ENCODE measurements at places on chromosomes 3 and 15.

DNA sequence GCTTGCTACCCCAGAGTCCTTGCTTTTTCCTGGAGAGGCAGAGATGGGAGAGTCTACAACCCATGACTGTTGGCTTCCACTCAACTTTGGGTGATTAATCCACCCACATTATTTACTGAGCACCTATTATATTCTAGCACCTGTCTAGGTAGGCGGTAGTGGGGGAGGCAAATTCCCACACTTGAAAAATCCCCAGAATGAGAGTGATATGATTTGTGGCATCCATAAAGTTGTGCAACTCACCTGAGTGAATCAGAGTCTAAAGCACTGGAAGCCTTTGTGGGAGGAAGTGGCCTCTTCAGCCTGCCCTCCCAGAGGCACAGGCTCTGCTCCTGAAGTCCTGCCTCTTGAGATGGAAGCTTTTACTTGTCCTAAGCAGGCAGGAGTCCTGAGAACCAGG lies 40.4 kb upstream of the CTNNB1 start:
- peak; percentile 96 for DNase-seq

- no peak for DNase-seq
Measured at GRCh38 chr3:173988909-173989308, 591.4 kb downstream of the NLGN1 start.

DNA sequence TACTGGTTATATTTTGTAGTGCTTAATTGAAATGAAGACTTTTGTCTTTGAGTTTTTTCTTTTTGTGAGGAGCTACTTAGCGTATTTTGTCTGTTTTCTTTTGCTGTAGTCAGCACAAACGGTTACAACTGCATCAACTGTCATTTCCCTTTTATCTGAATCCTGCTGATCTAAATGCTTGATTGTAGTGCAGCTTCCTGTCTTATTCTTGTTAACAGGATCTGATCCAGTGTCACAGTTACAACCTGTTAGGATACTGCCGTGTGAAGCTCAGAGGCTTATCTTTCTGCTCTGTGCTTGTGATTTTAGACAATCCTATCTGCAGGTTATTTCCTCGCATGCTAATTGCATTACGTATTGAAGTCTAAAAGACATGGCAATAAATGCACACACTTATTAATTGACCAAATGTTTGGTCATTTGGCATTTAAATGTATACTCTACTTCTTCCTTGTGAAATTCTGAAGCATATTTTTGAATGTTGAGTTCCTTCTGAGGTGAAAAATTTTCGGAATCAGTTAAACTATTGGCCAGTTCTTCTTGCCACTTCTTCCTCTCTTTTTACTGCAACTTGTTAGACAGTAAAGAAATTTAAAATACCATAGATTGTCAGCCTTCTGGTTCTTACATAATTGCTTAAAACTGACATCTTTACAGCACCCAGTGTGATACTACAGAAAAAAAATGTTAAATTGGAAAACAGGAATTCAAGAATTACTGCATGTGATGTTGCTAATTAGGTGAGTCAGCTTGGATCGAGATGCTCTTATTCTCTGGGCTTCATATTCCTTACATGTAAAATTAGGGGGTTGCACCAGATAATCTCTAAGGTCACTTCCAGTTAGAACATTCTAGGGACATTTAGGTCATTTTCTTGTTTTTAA lies 168.2 kb downstream of the MBNL1 start:
- no peak for DNase-seq

- DNase-seq = peak; percentile 63
Measured at GRCh38 chr3:98901119-98901391, 440 bp downstream of the DCBLD2 start.

- DNase-seq = no peak
Measured at GRCh38 chr3:138443521-138444503, 9.4 kb downstream of the ESYT3 start.

GRCh38 chr3:21944251-21944650 lies 193.2 kb upstream of the ZNF385D start:
- DNase-seq = no peak

GRCh38 chr3:141452045-141452444 lies 34.8 kb upstream of the RASA2 start:
- peak; percentile 58 for DNase-seq

DNA sequence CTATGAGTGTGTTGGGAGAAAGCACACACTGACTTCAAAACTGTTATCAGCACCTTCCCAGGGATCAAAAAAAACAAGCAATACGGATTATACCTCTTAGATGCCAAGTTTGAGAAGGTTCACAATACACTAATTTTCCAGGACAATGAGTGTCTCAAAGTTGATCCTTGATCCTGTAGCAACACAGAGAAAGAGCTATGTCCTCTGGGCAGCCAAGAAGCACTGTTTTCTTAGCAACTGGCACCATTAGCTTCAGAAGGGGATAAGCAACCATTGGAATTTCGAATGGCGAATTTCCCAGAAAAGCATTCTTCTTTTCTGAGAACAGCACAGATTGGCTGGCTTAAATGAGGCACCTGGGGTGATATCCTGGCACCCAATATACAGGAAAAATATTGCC lies 270.3 kb upstream of the RORA start:
- DNase-seq = no peak

- no peak for DNase-seq
Measured at GRCh38 chr3:76990606-76991005, 49.3 kb upstream of the ROBO2 start.

DNA sequence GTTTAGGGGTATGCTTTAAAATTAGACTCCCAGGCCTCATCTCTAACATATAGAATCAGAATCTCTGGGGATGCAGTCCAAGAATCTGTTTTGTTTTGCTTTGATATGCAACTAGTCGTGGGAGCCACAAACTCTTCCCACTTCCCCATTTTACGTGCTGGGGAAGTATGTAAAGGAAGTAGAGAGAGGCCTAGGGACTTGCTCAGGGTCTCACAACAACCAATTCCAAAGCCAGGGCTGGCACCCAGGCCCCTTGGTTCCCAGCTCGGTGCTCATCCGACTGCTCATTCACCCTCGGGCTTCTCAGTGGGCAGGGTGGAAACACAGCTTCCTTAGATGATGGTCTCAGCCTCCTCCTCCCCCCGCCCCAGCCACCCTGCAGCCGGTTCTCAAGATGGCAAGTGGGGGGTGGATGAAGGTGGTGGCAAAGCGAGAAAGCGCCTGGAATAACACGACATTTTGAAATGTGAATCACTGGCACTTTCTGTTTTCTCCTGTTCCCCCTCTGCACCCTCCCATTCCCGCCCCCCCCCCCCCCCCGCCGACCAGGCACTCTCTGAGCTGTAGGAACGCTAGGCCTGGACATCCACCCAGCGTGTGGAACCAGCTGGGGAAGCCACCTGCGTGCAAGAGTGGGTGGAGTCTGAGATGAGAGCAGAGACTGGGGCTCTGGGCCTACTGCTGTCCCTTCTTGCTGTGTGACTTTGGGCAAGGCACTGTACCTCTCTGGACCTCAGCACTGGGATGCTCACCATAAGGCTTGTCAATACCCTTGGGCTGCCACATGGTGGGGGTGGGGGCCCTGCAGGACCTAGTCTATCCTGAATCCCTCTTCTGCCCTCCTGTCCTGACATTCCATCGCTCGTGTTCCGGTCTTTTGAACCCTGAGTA lies 214.5 kb downstream of the RPLP1 start:
- DNase-seq = peak; percentile 72

DNA sequence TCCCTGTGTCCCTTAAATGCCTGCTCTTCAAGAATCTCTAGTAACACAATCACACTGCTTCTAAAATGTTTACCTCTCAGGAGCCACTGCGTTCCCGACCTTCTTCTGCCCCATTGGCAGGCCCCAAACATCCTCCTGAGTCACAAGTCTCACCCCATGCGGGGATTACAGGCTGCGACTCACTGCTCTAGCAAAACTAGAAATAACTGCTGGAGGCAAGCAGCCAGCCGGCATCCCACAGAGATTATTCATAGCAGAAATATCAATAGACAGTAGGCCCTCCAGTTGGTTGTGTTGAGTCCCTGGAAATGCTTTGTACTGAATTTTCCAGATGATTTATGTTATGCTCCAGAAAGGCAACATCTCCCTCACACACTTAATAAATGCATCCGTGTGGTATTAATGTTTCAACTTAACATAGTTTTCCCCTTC lies 64.8 kb downstream of the RFTN1 start:
- DNase-seq = no peak

DNA sequence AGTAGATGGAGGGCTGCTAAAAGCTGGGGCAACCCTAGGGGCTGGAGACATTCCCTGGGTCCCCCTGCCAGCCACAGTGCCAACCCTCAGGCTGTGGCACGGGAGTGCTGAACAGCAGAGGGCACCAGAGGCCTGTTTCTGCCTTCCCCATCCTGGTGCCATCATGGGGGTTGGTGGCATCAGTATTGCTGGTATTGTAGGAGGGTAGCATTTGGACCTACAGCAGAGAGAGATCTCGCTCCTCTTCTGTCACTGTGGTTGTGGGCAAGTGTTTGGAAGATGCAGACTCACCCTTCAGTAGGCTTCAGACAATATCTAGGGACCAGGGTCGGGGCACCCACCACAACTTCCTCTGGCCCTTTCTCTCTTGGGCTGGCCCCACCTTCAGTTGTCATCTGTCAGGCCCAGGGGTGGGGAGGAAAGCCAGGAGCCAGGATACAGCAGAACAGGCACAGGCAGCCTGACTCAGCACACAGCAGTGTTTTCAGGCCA lies 123.5 kb downstream of the RPLP1 start:
- DNase-seq = peak; percentile 79

- peak; percentile 14 for DNase-seq
Measured at GRCh38 chr15:70258369-70259027, 160.8 kb upstream of the TLE3 start.

DNA sequence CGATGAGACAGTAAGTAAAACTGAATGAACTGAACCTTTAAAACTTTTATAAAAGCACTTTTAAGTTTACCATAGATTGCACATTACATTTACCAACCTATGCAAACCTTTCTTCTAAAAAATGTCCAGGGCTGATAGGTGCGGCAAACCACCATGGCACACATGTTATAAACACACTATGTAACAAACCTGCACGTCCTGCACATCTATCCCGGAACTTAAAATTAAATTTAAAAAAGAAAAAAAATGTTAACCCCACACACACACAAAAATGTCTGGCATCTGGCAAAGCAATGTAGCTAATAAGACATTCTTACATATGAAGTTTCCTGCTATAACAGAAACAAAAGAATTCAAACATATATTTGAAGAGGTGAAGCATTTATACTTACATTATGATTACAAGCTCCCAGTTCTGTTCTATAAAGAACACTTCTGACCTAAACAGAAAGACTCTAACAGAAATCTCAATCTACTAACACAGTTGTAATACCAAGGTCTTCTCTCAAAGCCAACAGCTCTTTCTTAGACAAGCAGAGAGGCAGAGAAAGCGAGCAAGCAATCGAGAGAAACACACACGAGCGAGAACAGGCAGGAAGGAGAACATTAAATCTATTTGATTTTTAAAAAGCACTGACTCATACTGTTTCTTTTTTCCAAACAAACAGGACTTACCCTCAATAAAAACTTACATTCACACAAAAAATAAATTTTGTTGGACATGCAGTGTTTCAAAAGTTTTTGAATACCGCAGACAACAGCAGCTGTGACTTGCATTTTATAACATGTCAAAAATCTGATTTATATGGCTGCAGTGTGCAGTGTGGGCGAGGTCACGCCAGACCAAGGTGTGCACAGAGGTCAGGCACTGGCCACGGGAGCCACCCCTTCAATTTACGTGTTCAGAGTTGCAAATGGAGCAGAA lies at the start of gene NRG4:
TSS of gene NRG4 (minus strand) at position 798 of the 925 bp plus-strand sequence. CDS start 1,194 bp downstream, outside the sequence.
- DNase-seq = peak; percentile 39

GRCh38 chr3:64083575-64083974 lies 60.3 kb upstream of the PSMD6 start:
- DNase-seq = no peak

- no peak for DNase-seq
Measured at GRCh38 chr3:100175637-100176280, 61.5 kb upstream of the FILIP1L start.

GRCh38 chr15:89058876-89059405 lies 29.3 kb upstream of the ABHD2 start:
- no peak for DNase-seq

DNA sequence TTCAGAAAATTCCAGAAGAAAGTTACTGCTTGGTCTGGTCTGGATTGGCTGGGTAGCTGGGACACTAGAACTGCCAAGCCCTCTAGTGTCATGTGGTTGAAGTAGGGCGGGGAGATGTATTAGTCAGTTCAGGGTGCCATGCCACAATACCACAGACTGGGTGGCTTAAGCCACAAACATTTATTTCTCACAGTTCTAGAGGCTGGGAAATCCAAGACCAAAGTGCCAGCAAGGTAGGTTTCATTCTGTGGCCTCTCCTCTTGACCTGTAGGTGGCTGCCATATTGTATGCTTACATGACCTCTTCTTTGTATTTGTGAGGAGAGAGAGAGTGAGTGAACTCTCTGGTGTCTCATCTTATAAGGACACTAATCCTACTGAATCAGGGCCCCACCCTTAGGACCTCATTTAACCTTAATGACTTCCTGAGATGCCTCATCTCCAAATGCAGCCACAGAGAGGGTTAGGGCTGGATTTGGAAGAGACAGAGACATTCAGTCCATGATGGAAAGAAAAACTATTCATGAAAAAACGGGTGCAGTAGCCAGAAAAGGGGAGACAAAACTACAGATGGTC lies 18.1 kb upstream of the ZSCAN2 start:
- DNase-seq = peak; percentile 75

DNA sequence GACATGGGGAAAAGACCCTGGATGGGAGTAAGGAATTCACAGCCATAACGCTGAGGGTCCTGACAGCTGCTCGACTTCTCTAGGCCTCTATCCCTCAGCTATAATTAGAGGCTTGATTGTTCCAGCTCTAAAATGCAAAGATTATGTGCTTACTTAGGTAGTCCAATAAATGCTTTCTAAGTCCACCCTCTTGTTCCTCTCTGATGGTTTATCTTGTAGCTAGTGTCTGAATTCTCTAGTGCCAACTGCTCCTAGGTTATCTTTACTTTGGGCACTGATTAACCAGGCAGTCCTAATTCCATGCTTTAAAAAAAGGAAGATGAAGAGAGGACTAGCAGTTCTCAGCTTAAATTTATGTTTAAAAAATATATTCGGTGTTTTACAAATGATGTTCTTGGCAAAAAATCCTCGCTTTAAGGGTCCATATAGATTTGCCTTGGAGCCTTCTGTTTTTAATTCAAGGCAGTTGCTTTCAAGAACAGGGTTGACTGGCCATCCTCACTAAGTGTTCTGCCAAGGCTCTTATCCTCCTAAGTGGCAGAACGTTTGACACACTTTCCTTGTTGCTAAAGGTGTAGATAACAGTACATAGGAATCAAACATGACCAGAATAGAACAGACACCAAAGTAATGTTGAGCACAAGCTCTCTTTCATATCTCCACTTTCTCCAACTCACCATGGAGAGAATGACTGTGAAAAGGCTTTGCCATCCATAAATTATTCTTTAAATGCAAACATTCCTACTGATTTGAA lies 60.6 kb downstream of the THRB start:
- DNase-seq = no peak

DNA sequence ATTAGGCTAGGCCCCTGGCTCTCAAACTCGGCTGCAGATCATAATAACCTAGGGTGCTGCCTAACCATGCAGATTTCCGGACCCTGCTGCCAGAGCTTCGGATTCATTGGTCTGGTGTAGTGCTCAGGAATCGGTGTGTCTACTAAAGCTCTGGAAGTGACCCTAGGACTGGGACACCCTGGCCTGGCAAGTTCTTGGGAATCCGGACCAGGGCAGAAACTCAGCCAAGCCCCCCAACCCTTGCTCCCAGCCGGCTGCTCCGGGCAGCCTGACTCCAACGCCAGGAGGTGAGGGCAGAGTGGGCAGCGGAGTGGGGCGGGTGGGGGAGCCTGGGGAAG lies 23.0 kb downstream of the IGDCC3 start:
- DNase-seq = no peak

- no peak for DNase-seq
Measured at GRCh38 chr3:193843474-193844301, 250.7 kb downstream of the OPA1 start.

- no peak for DNase-seq
Measured at GRCh38 chr15:62920682-62921502, 121.7 kb upstream of the TPM1 start.

Measured in SW480 (cell line).